MCF 10A (cell line): ENCODE measurements at places on chromosomes 12 and 14. TPM values are rescaled to one million over a fixed set of nuclear protein-coding genes. Genes with fewer than 3 reads are reported as not detected.

DNA sequence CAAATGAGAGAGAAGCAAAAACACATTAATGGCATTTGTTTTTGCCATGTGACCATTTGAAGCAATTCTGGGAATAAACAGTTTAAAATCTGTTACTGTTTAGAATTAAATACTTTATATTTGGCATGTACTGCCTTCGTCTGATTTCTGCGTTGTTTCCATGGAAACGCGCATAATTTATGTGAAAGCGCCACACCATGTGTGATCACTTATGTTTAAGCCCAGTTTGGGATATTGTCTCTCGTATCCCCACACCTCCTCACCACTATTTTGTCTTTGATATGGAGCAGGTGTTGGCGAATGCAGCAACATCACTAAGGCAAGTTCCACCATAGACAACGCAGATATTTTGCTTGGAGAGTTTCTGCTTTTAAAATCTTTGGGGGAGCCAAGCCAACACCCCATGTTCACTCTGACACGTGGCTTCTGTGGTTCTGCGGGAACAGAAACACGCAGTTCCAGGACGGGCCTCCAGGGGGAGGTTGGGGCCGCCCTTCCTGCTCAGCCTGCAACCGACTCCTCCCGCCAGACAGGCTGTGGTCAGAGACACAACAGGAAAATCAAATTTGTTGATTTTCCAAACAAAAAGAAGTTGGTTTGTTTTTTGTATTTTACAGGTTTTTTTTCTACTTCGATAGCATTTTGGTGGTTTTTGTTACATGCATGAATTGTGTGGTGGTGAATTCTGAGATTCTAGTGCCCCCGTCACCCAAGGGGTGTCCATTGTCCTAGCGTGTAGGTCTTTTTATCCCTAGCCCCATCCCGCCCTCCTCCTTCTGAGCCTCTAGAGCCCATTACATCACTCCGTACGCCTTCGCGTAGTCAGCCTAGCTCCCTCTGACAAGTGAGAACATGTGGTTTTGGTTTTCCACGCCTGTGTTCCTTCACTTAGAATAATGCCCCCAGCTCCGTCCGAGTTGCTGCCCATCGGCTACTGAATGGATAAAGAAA lies 101.9 kb upstream of the SFSWAP start:
- no peak overlapping the region for H3K4me3 ChIP-seq
- peak; percentile 66 for DNase-seq
- peaks cover 4% of the 10 kb centered on the region for H3K4me1 ChIP-seq
- H3K36me3 ChIP-seq: no peaks in the 10 kb centered on the region
- H3K27me3 ChIP-seq: peaks cover 22% of the 10 kb centered on the region

DNA sequence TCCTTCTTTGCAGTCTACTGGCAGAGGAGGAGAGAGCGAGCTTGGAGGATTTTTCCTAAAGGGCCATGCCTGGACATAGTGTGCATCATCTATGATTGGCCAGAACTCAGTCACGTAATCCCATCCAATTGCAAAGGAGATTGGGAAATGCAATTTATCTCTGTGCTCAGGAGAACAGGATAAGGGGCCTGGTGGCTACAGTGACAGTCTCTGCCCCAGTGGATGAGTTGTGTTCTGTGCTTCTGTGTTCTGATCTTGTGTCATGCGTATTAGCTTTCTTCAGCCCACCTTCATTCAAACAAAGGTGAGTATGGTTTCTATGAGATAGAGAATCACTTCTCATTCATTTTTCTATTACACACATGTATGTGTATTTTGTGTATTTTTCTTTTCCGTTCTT lies 144.3 kb downstream of the NRXN3 start:
- no peak overlapping the region for H3K27ac ChIP-seq
- DNase-seq: no peak
- no peak overlapping the region for H3K4me3 ChIP-seq
- H3K4me1 ChIP-seq: no peaks in the 10 kb centered on the region

DNA sequence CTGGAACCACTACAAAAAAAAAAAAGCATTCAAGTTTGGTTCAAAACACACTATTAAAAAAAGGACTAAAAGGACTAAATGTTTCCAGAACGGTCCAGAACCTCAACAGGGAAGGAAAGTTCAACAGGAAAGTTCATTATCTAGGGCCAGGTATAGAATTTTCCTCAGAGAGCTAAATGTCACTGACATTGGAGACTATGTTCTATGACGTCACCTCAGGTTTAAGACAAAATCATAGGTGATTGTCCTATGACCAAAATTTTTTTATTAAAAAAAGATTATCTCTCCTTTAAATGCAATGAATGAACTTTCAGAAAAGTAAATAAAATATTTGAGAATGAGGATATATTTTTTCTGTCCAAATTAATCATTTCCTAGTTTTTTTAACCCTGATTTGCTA lies 746.7 kb upstream of the USP15 start:
- H3K27ac ChIP-seq: no peak overlapping the region
- no peaks in the 10 kb centered on the region for H3K27me3 ChIP-seq
- H3K4me3 ChIP-seq: no peak overlapping the region
- no peak for DNase-seq
- H3K36me3 ChIP-seq: no peaks in the 10 kb centered on the region
- H3K4me1 ChIP-seq: no peaks in the 10 kb centered on the region

DNA sequence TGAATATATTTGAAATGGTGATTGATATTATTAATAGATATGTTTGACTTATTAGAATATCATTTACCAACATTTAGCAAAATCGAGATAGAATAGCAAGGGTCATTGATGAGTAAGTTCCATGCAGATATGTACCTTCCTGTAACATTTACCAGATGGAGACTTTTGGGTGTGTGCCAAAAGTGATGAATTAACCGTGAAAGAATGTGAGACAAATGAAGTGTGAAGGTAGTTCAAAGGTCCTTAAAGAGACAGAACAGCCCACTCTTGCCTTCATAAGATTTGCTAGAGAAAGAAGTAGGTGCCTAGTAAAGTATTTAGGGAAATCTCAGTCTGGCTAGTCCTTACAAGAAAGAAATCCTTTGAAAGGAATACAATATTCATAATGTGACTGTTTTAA lies 45.5 kb downstream of the FGD4 start:
- H3K4me3 ChIP-seq: peak overlapping the region; percentile 29
- no peaks in the 10 kb centered on the region for H3K27me3 ChIP-seq
- H3K4me1 ChIP-seq: peaks cover 65% of the 10 kb centered on the region
- H3K36me3 ChIP-seq: peaks cover 12% of the 10 kb centered on the region
- peak; percentile 97 for DNase-seq
- no peak overlapping the region for H3K27ac ChIP-seq

GRCh38 chr12:116697716-116698115 lies 40.2 kb downstream of the SPRING1 start:
- H3K27ac ChIP-seq: no peak overlapping the region
- no peaks in the 10 kb centered on the region for H3K36me3 ChIP-seq
- DNase-seq: no peak
- no peak overlapping the region for H3K4me3 ChIP-seq

GRCh38 chr14:37599507-37600368 lies 4.3 kb downstream of the TTC6 start:
- H3K27ac ChIP-seq: no peak overlapping the region
- no peak overlapping the region for H3K4me3 ChIP-seq
- peaks cover 6% of the 10 kb centered on the region for H3K36me3 ChIP-seq
- H3K4me1 ChIP-seq: no peaks in the 10 kb centered on the region
- no peaks in the 10 kb centered on the region for H3K27me3 ChIP-seq

DNA sequence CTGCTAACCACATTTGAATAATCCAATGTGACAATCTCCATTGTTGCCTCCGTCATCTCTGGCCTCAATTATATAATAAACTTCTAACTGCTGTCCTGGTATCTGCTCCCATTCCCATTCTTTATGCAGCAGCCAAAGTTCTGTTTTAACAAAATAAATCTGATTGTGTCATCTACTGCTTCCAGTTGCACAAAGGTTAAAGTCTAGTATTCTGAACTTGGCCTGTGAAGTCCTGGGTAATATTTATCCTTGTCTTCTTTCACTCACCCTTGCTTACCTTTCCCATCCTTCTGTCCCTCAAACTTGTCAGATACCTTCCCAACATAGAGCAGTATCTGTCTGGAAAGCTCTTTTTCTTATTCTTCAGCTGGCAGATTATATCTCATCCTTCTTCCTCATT lies 19.3 kb upstream of the STRAP start:
- no peak for DNase-seq
- no peak overlapping the region for H3K4me3 ChIP-seq
- H3K27ac ChIP-seq: no peak overlapping the region
- H3K36me3 ChIP-seq: no peaks in the 10 kb centered on the region
- H3K4me1 ChIP-seq: no peaks in the 10 kb centered on the region

- DNase-seq: no peak
- H3K36me3 ChIP-seq: no peaks in the 10 kb centered on the region
- H3K27me3 ChIP-seq: no peaks in the 10 kb centered on the region
- H3K4me3 ChIP-seq: no peak overlapping the region
- H3K27ac ChIP-seq: no peak overlapping the region
These were observed 77.4 kb upstream of the ANO4 start for GRCh38 chr12:100716945-100717732.

DNA sequence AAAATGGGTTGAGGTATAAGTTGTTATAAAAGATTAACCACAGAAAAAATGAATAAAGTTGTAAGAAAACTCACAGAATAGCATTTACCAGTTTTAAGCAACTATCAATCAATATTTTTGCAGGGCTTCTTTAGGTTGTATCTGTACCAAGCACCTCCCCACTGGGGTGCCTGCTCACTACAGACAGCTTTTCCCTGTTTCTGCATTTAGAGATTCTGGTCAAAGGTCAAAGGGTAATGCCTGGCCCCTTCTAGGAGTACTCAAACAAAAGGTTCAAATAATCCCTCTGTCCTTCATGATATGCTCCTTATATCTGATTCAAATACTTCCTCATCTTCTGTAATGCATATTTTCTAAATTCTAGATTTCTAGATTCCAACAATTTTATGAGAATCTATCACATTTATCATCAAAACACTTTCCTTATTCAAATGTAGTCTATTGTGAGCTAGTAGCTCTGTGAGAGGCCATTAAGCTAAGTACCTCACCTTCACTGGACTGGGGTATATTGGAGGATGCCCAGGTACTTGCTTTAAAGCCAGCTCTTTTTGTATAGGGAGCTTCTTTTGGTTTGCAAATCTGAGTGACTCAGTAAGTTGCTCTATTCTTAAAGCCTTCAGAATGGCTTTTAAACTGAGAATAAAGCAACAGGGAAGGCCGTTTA lies 120.7 kb upstream of the PTPRB start:
- DNase-seq: no peak
- peak overlapping the region; percentile 46 for H3K27ac ChIP-seq
- H3K27me3 ChIP-seq: no peaks in the 10 kb centered on the region
- H3K4me3 ChIP-seq: no peak overlapping the region

DNA sequence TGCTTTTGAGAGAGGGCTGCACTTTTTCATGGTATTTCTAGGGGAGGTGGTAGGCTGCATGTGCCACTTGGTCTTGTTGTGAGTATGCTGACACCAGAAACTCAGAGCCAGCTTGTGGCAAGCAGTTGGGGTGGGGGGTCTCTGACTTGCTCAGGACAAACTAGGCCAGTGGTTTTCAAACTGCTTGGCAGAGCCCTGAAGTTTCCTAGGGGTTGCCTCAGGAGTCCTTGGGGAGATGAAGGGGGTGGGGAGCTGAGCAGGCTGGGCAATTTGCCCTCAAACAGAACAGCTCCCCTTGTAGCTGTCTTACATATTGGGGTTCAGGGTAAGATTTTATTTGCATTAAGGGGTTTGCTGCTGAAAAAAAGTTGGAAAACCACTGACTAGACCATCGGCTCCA lies 3.9 kb downstream of the BCL2L2 start:
- peaks cover 52% of the 10 kb centered on the region for H3K36me3 ChIP-seq
- H3K4me3 ChIP-seq: no peak overlapping the region
- H3K27me3 ChIP-seq: no peaks in the 10 kb centered on the region
- no peak for DNase-seq

DNA sequence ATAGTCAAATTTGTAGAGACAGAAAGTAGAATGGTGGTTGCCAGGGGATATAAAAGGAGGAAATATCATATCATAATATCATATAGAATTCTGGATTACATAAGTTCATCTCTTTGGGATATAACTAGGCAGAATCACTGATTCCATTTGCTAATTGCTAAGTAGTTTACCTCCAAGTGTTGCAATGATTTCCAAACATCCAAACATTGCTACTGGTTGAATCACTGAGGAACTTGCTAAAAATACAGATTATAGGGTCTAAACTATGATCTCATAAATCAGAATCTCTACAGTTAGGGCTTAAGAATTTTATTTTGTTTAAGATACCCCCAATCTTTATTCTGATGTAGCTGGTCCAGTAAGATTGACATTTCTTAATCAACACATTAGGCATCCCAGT lies 16.1 kb upstream of the TAS2R42 start:
- H3K4me1 ChIP-seq: peaks cover 6% of the 10 kb centered on the region
- no peaks in the 10 kb centered on the region for H3K36me3 ChIP-seq
- H3K27me3 ChIP-seq: peaks cover 11% of the 10 kb centered on the region
- no peak for DNase-seq
- H3K4me3 ChIP-seq: no peak overlapping the region

DNA sequence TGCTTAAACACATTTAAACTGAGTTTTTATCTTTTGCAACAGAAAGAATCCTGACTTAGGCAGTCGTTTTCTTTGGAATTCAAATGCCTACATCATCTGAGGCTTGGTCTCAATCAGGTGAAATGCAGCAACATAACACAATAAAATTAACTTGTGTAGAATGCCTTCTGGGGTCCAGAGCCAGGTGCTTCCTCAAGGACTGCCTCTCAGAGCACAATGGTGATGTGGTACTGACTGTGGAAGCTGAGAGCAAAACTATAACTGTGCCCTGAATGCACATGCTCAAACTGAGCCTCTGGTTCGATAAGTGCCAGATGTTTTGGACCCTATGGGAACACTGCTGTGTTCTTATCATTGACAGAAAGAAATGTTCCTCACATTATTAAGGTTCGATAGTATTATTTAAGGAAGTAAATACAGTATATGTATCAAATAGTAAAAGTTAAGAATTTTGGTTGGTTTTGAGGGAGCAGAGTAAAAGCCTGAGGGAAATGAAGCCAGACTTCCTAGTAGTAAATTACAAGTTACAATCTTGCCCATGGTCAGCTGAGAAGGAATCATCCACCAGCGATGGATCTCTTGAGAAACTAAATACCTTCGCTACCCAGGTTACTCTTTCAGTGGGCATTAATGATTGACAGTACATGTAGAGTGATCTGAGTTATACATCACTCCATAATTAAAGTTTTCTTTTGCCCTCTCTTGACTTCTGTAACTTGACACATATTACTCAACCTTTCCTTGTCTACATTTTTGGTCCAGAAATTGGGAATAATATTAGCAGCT lies 122.9 kb upstream of the ATP2B1 start:
- H3K36me3 ChIP-seq: no peaks in the 10 kb centered on the region
- H3K27ac ChIP-seq: no peak overlapping the region
- no peak overlapping the region for H3K4me3 ChIP-seq
- no peaks in the 10 kb centered on the region for H3K27me3 ChIP-seq

- H3K27me3 ChIP-seq: no peaks in the 10 kb centered on the region
- H3K4me1 ChIP-seq: peaks cover 32% of the 10 kb centered on the region
- H3K36me3 ChIP-seq: no peaks in the 10 kb centered on the region
- peak overlapping the region; percentile 25 for H3K4me3 ChIP-seq
- peak overlapping the region; percentile 27 for H3K27ac ChIP-seq
These were observed 1.9 kb downstream of the HEATR5A start for GRCh38 chr14:31418440-31418839.

GRCh38 chr12:57545809-57546437 lies 1.1 kb downstream of the DCTN2 start:
- H3K4me3 ChIP-seq: peak overlapping the region; percentile 93
- peaks cover 32% of the 10 kb centered on the region for H3K4me1 ChIP-seq
- peaks cover 23% of the 10 kb centered on the region for H3K36me3 ChIP-seq
- H3K27ac ChIP-seq: peak overlapping the region; percentile 98

The CD163L1 gene
- total RNA-seq: 2.1 and 3.5 TPM in 2 replicates

The MIP gene
- total RNA-seq: not detected in 2 replicates

The ZFHX2 gene
- 1.8 and 2.1 TPM in 2 replicates for total RNA-seq

The SLC25A47 gene
- total RNA-seq: not detected in 2 replicates

The NRXN3 gene
- not detected in 2 replicates for total RNA-seq

The GPR162 gene
- total RNA-seq: not detected in 2 replicates

The SIRT4 gene
- total RNA-seq: 0.61 TPM in 1 of 2 replicates, not detected in the other
